CD8-positive, alpha-beta T cell (primary cell): ENCODE measurements at places on chromosomes 2 and 18.

GRCh38 chr2:159110784-159111183 is 142.3 kb downstream of the TANC1 start:
- no peak for DNase-seq

GRCh38 chr2:233118648-233119000 is 58.5 kb downstream of the INPP5D start:
- DNase-seq = no peak

DNA sequence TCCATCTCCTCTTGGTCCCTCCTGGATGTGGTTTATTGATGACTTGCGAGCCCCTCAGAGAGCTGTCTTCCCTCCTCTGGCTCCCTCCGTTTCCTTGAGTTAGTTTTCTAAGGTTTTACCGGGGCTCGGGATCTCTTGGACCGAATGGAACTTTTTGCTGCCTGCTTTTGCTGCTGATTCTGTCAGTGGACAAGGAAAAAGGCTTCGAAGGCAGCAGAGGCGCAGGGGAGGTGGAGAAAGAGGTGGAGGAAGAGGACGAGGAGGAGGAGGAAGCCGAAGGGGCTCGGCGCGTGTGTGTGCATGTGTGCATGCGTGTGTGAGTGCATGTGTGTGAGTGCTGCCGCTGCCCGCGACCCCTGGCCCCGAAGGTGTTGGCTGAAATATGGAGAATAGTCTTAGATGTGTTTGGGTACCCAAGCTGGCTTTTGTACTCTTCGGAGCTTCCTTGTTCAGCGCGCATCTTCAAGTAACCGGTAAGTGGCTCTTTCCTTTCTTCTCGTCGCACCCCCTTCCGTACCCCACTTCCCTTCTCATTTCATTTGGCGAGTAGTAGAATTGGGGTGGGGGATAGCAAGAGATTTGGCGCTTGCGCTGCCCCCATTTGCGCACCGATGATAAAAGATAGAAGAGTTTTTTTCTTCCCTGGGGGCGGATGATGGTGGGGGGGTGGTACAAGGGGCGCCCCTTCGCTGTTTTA is 557 bp downstream of the DCC start:
- DNase-seq = no peak

DNA sequence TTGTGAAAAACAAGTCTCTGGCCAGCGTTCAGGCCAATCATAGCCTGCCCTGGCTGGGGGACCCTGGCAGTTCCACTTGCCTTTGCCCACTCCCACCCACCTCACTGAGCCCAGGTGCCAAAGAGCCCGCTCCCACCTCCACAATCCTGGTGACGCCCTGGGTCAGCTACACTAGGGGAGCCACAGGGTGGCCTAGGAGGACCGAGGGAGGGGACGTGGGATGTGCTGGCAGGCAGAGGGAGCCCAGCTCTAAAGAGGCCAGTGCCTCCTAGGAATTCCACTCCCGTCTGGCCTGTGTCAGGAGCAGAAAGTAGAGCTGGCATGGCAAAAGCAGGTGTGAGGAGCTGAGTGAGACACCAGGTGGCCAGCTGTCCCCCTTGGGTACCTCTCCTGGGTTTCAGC is 49.3 kb downstream of the TNS1 start:
- DNase-seq = no peak

DNA sequence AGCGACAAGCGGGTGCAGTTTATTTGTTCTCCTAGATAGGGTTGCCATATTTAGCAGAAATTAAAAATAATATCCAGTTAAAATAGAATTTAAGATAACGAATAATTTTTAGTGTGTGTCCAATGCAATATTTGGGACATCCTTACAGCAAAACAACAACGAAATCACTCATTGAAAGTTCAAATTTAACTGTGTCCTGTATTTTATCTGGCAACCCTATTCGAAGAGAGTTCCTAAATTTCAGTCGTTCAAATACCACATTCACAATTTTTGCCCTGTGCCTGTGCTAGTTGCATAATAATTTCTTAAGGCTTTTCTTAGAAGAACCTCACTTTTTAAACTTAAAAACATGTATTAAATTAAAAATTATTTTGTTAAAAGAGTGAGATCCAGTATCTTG is 664 bp downstream of the DGUOK start:
- DNase-seq = no peak

- DNase-seq = no peak
Measured at GRCh38 chr2:232465061-232465460, 9.1 kb downstream of the ALPI start.

- DNase-seq = no peak
Measured at GRCh38 chr18:48824231-48824970, 126.4 kb downstream of the SMAD7 start.

DNA sequence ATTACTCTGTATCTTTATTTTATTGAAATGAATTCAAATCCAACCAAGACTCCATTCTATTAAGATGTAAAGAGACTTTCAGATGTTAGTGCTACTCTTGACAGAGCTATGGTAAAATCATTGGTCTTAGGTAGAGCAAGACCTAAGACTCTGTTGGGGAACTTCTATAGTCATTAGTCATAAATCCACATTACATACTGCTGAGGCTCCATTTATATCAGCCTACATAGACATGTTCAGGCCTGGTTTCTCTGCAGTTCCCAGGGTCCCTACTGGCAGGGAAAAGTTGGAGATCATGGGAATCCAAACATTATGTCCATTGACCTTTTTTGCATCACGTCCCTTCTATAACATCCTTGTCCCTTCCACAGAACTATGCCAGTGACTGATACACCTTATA is 580.4 kb upstream of the ZEB2 start:
- no peak for DNase-seq

- no peak for DNase-seq
Measured at GRCh38 chr2:176892676-176893226, 319.8 kb upstream of the HNRNPA3 start.

DNA sequence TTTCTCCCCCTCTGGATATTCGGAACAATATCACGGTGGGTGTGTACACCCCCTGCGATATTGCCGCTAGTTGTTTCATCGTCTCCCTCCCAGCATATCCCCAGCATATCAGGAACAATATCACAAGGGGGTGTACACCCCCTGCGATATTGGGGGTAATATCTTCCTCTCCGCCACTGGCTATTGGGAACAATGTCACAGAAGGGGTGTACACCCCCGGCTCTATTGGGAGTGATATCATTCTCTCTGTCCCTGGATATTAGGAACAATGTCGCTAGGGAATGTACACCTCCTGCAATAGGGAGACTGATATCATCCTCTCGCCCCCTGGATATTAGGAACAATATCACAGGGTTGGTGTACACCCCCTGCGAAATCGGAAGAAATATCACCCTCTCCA is 1932.0 kb downstream of the SUCLG1 start:
- no peak for DNase-seq

GRCh38 chr2:178865999-178866398 is 58.8 kb upstream of the TTN start:
- DNase-seq = no peak

GRCh38 chr18:38900031-38900430 is 1334.4 kb upstream of the CELF4 start:
- no peak for DNase-seq

DNA sequence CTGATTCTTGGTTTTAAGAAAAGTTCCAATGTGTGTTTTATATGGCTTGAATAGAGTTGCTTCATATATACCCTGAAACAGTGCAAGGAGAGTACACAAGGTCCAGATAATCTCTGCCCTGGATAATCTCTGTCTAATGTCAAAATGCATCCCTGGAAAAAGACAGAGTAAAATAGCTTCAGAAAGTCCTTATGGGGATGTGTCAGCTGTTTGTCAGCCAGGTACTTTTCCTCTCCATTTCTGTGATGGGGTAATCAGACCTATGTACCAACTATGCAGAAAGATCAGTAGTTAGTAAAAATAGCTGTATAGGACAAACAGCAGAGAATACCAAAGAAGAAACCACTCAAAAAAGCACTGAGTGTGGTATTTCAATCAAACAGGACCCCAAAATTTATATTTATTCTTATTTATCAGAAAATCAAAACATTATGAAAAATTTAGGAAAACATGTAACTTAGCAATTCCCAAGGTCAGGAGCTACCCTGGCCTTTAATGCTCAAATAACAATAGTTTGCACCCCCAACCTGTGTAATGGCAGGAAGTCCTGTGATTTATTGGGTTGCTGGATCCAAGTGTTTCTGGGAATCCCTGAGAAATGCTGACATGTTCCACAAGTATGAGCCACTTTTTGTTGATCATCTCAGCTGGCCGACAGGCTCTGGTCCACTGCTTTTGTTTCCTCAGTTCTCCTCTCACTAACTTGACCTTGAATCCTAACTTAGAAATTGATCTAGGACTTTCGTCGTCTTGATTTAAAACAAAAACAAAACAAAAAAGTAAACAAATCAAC is 69.6 kb downstream of the MDH1 start:
- no peak for DNase-seq

GRCh38 chr2:99297994-99298393 is 3.0 kb downstream of the LYG1 start:
- no peak for DNase-seq

DNA sequence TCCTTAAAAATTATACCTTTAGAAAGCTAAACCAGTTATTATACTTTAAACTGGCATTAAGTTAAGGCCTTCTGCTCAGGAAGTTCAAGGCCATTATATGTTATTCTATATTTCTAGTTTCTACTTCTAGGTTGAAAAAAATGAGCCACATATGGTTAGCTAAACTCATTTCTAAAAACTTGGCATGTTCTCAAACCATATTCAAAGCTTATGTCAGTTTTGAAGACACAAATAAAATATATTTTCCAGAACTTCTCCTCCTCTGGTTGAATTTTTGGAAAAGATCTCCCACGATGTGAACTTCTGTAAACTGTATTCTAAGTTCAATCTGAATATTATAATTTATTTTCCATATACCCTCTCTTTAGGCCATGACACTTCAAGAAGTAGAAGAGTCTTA is 103.5 kb downstream of the NYAP2 start:
- DNase-seq = no peak

DNA sequence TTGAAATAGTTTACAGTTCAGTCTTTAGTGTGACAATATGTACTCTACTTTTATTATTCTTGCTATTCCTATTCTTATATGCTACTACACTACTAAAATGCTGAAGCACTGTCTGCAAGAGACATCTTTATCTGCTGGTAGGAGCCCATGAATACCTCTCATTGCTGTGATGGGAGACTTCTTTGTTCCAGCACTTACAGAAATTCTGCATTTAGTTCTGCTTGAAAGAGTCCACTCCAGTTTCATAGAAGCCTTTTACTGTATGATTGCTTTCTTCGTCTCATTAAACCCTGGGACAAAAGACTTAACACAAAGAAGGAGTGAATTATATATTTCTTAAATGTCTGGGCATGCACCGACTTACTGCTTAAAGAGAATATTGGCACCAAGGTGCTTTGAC is 272.7 kb downstream of the CD226 start:
- DNase-seq = no peak

DNA sequence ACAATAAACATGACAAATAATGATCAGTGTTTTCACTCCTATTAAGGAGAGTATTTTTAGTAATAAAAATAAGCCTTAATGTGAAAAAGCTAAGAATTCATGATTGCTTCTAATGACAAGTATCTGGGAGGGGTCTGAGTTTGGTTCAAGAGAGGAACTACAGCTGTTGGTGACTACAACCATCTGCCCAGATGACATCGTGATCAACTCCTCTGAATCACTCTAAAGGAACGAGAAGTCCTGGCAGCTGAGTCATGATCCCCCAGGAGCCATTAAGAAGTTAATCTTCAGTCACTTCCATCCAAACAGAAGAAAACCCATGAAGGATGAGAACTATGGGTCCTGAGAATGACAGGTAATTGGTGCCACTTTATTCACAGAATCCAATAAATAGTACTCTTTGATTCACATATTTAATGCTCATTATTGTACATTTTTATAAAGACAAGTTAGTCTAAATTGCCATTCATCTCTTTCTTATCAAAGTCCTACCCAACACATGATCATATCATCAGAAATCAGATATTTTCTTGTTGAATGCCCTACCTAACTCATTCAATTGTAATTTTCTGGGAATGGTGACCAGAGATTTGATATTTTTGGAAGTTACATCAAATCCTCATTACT is 6.8 kb downstream of the TFPI start:
- DNase-seq = peak; percentile 5

DNA sequence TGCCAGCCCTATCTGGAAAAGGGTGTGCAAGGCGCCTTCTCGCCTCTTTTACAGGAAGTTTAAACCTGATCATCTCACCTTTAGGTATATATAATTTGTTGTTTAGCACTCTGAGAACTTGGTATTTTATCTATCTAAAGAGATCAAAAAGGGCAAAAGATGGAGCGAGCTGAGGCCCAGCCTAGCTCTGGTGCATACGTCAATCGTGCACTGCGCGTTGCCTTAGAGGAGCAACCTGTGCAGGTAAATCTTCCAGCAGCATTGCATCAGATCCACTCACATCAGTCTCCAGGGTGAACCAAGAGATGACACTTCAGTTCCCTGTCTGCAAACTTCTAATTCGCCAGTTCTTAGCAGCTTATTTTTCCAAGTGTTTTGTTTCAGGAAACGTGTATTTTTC is 15.4 kb downstream of the BCL11A start:
- DNase-seq = no peak

- DNase-seq = no peak
Measured at GRCh38 chr2:191218292-191218898, 26.8 kb upstream of the MYO1B start.

GRCh38 chr2:55025627-55026026 is 24.6 kb downstream of the RTN4 start:
- DNase-seq = no peak

- DNase-seq = no peak
Measured at GRCh38 chr2:164777847-164778461, 63.7 kb downstream of the COBLL1 start.

DNA sequence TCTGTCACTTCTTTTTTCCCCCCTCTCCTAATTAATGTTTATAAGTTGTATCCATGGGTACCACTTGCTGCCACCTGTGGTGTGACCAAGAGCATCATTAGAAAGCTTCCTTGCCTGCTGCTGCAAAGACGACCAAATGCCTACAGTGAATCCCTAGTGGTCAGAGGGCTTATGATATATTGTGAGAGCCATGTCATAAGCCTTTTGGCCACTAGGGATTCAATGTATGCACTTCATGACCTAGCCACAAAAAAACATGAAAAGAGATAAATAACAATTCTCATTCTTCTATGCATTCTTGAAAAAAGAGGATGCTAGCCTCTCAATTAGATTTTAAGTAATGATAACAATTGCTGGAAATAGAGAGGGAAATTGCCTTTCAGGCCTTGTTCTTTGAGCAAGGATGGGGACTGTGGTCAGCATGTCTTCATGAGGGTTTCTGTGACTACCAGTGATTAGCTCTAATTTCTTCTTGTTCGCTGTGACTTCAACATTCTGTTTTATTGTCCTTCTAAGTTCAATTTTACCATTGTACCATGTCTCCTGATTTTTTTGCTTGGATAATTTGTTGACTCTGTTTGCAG is 435.3 kb downstream of the TGIF1 start:
- DNase-seq = no peak

GRCh38 chr18:13067966-13068365 is 76.8 kb downstream of the CEP192 start:
- DNase-seq = no peak

GRCh38 chr2:172878260-172878659 is 142.6 kb downstream of the RAPGEF4 start:
- no peak for DNase-seq

DNA sequence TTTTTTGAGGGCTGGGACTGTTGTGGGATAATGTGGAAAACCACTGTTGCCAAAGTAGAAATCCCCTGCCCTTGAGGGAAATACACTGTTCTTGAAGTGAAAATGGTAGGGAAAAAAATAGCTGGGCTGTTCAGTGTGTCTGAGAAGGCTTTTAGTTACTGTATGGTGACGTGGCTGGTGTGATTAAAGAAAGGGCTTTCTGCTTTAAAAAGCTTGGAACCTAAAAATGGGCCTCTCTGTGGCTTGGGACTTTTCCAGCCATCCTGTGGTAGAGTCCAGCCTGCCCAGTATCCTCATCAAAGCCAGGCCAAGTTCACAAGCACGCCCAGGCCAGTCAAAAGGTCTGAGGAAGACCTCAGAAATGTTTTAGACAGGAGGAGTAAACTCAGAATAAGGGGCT is 6.8 kb downstream of the MGAT5 start:
- DNase-seq = no peak
